ENCODE measurements at places on chromosomes 7 and 10.

DNA sequence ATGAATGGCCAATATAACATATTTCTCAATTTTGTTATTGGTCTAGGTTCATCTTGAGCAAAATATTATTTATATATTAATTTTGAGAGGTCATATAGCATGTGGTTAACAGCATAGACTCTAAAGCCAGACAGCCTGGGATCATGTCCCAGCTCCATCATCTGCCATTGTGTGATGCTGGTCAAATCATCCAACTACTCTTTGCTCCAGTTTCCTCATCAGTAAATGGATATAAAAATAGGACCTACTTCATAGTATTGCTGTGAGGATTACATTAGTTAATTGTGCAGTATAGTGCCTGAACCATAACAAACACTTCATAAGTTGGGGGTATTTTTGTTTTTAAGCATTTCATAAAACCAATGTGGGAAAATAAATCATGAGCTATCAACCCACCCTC is 199.0 kb downstream of the KIAA1217 start:
- DNase-seq = no peak

DNA sequence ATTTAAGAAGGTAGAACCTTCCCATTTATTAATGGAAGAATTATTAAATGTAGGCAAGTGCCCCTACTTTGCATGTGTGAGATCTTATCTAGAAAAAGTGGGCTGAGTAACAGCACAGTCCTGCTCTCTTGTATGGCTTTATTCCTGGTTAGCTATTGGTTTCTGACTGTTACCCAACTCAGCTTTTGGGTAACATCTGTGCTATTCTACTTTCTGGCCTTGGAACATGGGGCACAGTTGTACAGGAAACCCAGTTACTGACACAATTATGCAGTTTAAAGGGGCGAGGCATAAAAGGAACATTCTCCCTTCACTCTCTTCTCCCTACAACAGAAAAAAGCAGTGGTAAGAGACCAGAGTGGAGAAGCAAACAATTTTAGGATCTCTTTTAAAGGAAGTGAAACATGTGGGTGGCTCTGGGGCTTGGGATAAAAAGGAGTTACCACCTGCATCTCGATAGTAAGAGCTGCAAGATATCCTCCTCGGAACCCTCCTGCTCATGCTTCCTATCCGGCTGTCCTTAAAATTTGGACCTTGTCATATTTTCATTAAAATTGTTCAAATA is 16.0 kb downstream of the NUDT5 start:
- DNase-seq = no peak

DNA sequence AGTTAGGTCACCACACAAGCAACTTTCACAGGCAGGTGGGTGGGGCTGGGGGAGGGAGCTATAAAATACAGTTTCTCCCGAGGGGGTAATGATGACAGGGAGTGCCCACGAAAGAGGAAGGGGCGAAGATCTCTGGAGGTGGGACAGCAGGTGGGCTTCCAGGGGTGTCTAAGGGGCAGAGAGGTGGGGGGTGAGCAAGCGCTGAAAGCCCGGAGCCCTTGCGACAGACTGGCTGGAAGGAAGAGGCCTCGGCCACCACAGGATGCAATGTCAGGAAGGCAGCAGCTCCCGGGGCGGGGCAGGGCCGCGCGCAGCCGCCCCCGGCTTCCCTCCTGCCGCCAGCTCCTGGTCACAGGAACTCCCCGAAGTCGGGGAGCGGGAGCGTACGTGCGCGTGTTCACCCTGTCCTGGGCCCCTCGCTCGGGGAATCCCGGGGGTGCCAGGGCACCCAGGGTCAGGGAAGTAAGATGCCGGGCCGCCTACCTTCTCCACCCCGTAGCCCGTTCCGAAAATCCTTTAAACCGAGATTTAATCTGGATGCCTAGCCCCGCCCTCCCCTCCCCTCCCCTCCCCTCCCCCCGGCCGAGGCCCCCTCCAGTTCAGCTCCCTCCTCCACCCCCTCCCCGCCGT is 105.2 kb upstream of the PPIF start:
- no peak for DNase-seq

DNA sequence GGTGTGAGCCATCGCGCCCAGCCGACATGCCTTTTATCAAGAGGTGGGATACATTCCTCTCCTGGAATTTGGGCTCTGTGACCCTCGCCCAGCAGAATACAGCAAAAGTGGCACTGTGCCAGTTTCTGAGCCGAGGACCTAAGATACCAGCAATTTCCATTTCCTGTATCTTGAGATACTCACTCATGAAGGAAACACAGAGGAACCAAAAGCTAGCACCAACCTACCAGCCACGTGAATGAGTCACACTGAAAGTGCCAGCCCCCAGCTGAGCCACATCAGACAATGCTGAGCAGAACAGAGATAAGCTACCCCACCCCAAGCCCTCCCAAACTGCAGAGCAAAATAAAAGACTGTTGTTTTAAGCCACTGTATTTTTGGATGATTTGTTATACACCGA is 56.3 kb downstream of the CACUL1 start:
- DNase-seq = no peak

- no peak for DNase-seq
Observed at GRCh38 chr10:69007260-69007659, 18.7 kb downstream of the KIFBP start.
